ENCODE measurements at places on chromosomes 1 and 21.

DNA sequence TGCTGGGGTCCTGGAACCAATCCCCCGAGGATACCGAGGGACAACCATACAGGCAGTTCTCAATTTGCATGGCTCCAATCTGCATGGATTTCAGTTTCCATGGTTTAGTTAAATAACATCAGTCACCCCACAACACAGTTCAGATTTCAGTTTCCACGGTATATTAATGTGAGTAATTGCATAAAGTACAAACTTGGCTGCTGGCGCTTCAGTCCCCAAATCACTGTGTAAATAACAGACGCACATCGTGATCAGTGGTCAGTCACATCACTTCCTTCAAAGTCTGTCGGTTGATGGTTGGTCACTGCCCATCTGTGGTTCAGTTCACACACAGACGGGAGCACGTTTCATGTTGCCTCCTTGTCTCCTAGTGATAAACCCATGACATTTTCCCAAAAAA lies 66.4 kb upstream of the LPGAT1 start:
- no peak for DNase-seq

- no peak for DNase-seq
These were observed 1.7 kb upstream of the MYOM3 start for GRCh38 chr1:24113641-24114033.

GRCh38 chr1:39639305-39640130 lies at the start of gene HEYL:
HEYL (minus strand) TSS chr1:39639643; CDS start chr1:39639625, 18 bp downstream.
- peak; percentile 40 for DNase-seq

GRCh38 chr1:246147524-246148461 lies 359.3 kb downstream of the SMYD3 start:
- no peak for DNase-seq

DNA sequence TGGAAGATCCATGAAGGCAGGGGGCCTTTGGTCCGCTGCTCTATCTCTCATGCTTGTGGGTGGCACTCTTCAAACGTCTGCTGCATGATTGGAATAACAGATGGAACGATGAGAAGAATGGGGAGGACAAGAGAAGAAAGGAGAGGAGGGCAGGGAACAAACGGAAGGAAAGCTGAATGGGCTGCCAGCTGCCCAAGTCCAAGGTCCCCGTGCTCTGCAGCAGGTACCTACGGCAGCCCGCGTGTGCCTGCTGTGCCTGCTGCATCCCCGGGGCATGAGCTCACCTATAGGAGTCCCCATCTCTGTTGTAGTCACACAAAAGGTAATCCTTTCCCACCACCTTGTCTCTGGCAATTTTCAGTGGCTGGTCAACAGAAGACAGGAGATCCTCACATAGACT lies 73.1 kb downstream of the SLC66A1 start:
- no peak for DNase-seq

DNA sequence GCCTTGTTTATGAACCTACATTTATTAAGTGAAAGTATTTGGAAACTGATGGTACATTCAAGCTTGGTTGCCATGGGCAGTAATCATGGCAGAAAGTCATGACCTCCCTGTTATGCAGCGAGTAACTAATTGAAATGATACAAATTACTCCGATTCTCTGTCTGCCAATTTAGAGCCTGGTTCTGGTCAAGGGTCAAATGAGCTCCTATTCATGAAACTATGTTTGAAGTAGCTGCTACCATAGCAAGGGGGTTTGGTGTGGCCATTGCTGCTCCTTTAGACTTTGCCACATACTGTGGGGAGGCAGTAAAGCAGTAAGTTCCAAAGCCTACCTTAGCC lies 187.2 kb upstream of the FOXD3 start:
- no peak for DNase-seq

DNA sequence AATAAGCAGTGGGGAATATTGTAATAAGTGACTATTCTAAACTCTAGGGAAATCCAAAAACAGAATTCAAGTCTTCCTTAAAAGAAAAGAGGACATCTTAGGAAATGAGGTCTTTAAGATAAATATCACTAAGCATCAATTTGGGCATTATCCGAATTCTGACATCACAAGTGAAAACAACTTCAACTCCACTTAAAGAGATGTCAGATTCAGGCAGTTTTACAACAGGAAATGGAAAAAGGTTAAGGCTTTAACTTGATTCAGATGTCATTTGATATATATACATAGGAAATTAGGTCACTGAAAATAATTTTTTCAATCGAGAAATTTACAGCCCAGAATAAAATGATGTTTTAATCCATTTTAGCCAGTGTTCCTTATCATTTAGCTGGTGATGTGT lies 435.4 kb downstream of the SETD4 start:
- DNase-seq, result no peak

- DNase-seq, result no peak
These were observed 183.6 kb downstream of the TTLL7 start for GRCh38 chr1:83815330-83815729.

GRCh38 chr1:222995620-222996309 lies 147.3 kb downstream of the TLR5 start:
- DNase-seq, result no peak

- peak; percentile 5 for DNase-seq
These were observed 48.6 kb downstream of the CTH start for GRCh38 chr1:70459496-70460225.

- no peak for DNase-seq
These were observed 99.5 kb downstream of the RYR2 start for GRCh38 chr1:237141502-237141901.

DNA sequence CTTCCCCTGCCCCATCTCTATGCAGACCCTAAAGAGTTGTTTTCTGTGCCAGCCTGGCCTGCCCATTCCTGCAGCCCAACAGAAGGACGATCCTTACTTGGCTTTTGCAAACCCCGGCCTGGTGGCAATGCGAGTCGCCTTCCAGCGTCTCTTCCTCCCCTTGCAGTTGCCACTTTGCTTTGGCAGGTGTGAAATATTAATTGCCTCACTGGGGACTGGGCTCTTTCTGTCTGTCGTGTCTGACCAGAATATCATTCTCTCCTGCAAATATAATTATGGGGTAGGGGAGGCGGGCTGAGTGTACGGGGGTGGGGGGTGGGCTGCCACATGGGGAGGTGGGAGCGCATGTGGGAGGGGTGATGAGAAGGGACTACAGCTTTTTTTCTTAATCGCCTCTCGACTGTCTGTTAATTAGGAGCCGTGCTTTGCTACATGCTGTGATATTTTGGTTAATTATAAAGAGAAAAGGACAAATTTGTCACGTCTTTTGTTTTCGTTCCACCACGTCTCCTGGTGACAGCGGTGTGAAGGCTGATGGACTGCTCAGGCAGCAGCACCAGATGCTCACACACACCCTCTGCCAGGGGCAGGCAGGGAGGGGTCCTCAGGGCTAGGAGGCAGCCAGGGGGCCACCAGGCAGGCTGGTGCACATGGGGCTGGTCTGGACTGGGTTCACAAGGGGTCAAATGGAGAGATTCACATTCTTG lies 80.1 kb upstream of the CD34 start:
- DNase-seq, result no peak
